ENCODE measurements at places on chromosomes 6 and 20. TPM values are rescaled to one million over a fixed set of nuclear protein-coding genes. Genes with fewer than 3 reads are reported as not detected.

The FRK gene
- 7.3 TPM for total RNA-seq

The SCGN gene
- total RNA-seq: 11.7 TPM

DNA sequence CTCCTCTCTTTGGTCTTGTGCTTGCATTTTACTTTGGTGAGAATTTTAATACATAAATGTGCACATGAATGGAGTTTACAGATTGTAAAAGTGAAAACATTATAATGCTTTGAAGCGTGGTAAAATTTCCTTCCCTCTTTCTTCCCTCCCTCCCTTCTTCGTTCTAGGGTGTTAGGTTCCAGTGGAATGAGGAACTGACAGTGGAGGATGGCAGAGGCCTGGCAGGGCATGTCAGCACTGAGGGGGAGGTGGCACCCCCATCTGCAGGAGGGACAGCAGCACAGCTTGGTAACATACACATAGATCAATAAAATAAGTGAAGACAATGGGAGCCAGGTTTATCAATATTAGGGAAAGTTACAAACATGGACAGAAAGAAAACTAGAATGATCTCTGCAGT, 47.5 kb downstream of the RNASET2 start:
- DNase-seq: no peak

DNA sequence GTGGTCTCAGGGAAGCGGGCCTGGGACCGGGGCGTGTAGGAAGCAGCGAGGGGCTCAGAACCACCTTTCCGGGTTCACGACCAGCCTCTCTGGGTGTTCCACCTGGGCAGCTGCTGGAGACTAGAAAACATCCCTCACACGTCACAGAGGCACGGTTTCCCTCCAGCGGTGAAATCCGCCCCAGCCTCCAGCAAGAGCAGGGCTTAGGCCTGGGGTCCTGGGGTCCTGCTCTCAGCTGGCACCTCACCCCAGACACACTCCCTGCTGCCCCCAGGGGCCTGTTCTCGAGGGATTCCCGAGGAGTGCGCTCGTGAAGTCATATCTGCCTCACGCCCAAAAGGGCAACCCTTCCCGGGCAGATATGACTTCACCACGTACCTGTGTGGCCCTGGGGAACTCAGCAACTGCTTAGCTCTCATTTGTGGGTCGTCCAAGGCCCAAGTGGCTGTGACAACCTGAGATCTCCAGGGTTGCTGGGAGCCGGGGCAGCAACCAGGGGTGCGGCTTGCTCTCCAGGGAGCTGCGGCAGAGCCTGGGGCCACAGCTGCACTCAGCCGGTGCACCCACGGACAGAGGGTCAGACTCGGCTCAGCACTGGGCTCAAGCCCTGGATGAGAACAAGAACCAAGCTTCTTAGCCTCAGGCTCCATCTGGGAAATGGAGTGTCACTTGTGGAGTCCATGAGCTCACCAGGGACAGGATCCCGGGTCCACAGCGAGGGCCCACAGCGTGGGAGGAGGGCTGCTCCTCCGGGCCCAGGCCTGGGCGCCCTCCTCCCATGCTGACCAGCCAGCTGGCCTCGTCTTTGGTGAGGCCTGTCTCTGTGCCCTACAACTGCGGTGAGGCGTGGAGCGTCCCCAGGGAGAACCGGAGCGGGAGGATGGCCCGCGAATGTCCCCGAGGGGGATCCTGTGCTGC, 661 bp downstream of the FNDC11 start:
- DNase-seq: no peak

- DNase-seq: no peak
These were observed 33.8 kb downstream of the ZNF341 start for GRCh38 chr20:33765592-33765991.

GRCh38 chr6:105872249-105872648, 213.9 kb upstream of the PRDM1 start:
- no peak for DNase-seq

DNA sequence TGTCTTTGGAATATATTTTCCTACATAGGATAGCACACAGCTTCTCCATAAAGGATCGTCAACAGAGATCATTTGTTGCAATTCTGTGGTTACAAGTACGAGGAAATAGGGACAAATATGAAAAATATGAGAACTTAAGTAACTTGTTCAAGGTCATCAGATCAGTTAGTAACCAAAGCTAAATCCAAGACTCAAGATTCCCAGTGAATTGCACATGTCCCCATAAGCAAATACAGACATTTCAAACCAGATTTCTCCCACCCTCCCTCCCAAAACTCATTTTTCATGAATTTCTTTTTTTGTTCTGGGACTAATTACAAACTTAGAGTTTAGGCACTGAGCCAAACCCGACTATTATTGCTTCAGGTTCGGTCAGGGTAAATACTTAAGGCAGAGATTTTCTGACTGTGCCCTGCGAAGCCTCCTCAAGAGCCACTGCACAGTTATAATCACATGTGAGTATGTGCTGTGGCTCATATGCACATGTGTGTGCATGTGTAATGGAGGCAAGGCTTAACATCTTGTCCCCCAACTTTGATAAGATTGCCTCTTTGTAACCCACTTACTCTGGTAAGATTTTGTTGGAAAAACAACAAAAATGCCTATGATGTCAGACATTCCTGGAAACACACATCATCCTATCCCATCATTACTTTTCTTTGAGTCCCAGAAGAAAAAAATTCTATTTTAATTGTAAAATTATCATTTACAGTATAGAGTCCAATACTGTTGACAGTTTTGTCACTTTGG, 216.2 kb downstream of the CD83 start:
- DNase-seq: no peak

GRCh38 chr6:2633736-2634135, 117.0 kb downstream of the MYLK4 start:
- DNase-seq: no peak

DNA sequence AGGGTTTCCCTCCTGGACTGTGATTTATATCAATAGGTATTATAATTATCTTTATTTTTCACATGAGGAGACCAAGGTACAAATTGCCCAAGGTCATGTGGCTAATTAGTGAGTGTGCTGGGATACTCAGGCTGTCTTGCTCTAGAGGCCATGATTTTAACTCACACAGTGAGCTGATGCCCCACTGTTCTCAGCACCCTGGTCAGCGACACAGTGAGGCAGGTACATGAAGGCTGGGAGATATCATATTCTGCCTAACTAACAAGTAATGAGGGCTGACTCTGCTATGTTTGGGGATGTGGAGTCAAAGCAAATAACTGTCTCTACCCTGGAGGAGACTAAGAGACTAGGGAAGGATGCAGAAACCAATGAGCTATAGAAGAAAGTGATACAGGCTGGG, 501.1 kb downstream of the PTPRT start:
- DNase-seq: no peak

DNA sequence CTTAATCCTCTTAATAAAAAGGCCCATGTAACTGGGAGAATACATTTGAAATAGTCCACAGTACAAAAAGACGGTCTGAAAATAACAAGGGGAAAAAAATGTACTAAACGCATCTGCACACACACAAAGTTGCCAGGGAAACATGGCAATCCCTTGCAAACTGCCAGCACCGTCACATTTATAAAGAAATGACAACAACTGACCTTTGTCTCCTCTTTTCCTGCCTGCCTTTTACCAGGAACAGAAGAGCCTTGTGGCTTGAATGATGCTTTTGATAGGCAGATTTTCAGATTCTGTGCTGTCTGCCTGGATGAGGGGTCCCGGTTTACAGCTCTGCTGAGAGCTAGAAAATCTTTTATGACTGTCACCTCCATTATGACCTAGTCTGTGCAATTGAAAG, 308.6 kb upstream of the ZFP64 start:
- no peak for DNase-seq

All from Caco-2 (cell line).